ENCODE measurements at places on chromosomes 6 and 20.

DNA sequence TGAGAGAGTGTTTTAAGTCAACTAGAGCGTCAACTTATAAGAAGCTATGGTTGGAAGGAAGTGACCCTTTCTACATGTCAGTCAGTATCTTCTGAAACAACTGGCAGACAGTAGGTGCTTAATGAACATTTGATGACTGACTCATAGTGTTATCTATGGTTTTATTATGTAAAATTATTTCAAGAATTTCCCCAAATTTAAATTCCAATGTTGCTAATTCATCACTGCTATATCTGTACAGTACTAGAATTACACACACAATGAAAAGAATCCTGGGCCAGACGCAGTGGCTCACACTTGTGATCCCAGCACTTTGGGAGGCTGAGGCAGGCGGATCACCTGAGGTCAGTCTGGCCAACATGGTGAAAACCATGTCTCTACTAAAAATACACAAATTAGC, 721.4 kb upstream of the FLRT3 start:
- H3K27ac ChIP-seq, result no peak overlapping the region
- no peak overlapping the region for H3K4me3 ChIP-seq
- H3K4me1 ChIP-seq, result no peaks in the 10 kb centered on the region
- no peak for DNase-seq
- H3K27me3 ChIP-seq, result no peaks in the 10 kb centered on the region
- H3K36me3 ChIP-seq, result no peaks in the 10 kb centered on the region

GRCh38 chr6:70299456-70299855, 3.4 kb downstream of the COL9A1 start:
- no peak overlapping the region for H3K27ac ChIP-seq
- no peak overlapping the region for H3K4me3 ChIP-seq
- no peaks in the 10 kb centered on the region for H3K36me3 ChIP-seq
- no peaks in the 10 kb centered on the region for H3K4me1 ChIP-seq
- no peak for DNase-seq
- no peaks in the 10 kb centered on the region for H3K27me3 ChIP-seq

- no peak overlapping the region for H3K4me3 ChIP-seq
- peaks cover 9% of the 10 kb centered on the region for H3K4me1 ChIP-seq
- no peaks in the 10 kb centered on the region for H3K27me3 ChIP-seq
- no peaks in the 10 kb centered on the region for H3K36me3 ChIP-seq
- DNase-seq, result no peak
These were observed 36.8 kb downstream of the THBS2 start for GRCh38 chr6:169216830-169217229.

DNA sequence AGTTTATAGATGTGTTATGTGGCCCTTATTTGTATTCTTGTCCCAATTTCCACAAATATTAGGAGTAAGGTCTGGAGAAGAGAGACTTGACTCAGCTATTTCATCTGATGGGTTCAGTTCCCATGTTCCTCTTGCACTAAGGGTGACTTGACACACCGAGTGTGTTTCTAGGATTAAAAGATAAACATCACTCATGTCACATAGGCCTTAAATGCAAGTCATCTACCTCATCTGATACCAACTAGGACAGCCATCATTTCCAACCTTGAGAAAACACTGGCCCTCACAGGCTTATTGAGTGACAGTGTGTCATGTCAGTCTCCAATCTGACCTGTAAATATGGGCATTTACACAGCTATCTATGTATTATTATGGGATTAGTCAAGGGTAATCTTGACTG, 53.0 kb upstream of the ADGRF5 start:
- H3K36me3 ChIP-seq, result no peaks in the 10 kb centered on the region
- no peak overlapping the region for H3K27ac ChIP-seq
- H3K4me1 ChIP-seq, result no peaks in the 10 kb centered on the region
- no peak for DNase-seq
- H3K4me3 ChIP-seq, result no peak overlapping the region
- H3K27me3 ChIP-seq, result no peaks in the 10 kb centered on the region

GRCh38 chr6:157397660-157398059, 16.7 kb downstream of the ZDHHC14 start:
- H3K27ac ChIP-seq, result no peak overlapping the region
- H3K36me3 ChIP-seq, result no peaks in the 10 kb centered on the region
- H3K4me1 ChIP-seq, result peaks cover 4% of the 10 kb centered on the region
- no peak for DNase-seq
- H3K27me3 ChIP-seq, result no peaks in the 10 kb centered on the region

DNA sequence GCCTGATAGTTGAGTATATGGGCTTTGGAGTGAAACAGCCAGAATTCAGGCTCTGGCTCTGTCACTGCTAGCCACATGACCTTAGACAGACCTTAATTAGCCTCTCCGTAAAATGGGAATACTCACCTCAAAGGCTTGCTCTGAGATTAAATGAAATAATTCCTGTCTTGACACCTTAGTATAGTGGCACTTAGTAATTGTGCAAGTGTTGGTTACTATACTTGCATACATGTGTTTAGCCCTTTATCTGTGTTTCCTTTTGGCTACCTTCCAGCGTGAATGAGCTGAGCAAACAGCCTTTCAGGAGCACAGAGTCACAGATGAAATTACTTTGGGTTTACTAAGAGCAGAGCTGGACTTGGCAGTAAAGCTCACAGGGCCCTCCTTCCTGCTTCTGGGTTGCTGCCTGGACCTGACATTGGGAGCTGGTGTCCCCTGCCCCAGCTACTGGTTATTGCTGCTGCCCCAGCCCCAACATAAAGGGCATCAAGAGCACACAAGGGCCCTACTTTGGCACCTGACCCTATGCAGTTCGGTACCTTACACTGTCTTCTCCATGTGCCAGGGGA, 32.8 kb downstream of the CD164 start:
- no peaks in the 10 kb centered on the region for H3K27me3 ChIP-seq
- H3K27ac ChIP-seq, result no peak overlapping the region
- no peaks in the 10 kb centered on the region for H3K4me1 ChIP-seq
- DNase-seq, result no peak
- no peak overlapping the region for H3K4me3 ChIP-seq
- peaks cover 5% of the 10 kb centered on the region for H3K36me3 ChIP-seq

DNA sequence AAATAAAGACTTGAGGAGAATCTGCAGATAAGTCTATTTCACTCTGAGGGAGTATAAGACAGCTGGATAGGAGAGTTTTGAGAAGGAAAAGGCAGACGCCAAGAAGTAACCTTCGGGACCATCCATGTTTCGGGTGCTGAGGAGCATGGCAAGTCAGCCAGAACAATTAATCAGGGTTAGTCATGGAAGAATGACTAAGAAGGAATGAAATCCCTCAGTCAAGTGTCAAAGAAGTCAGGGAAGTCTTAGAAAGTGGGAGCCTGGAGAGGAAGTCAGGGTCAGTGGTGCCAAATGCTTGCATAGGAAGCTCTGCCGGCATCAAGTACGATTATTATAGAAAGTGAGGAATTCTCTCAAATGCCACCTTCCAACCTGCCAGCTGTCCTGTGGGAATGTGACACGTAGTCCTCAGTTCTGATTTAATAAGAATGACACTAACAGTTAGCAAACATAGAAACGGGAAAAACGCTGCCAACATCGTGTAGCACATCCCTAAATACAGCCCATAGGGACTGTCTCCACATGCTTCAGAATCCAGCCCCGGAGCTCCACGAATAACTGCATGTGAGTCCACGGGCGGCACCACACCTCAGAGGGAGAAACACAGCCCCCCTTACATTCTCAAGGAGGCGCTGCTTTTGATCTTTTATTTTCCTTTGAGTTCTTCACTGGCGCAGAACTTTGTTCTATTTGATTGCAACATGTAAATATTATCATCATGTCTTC, 602.7 kb downstream of the PRKN start:
- H3K4me1 ChIP-seq, result no peaks in the 10 kb centered on the region
- no peak overlapping the region for H3K27ac ChIP-seq
- H3K27me3 ChIP-seq, result no peaks in the 10 kb centered on the region
- no peak for DNase-seq

DNA sequence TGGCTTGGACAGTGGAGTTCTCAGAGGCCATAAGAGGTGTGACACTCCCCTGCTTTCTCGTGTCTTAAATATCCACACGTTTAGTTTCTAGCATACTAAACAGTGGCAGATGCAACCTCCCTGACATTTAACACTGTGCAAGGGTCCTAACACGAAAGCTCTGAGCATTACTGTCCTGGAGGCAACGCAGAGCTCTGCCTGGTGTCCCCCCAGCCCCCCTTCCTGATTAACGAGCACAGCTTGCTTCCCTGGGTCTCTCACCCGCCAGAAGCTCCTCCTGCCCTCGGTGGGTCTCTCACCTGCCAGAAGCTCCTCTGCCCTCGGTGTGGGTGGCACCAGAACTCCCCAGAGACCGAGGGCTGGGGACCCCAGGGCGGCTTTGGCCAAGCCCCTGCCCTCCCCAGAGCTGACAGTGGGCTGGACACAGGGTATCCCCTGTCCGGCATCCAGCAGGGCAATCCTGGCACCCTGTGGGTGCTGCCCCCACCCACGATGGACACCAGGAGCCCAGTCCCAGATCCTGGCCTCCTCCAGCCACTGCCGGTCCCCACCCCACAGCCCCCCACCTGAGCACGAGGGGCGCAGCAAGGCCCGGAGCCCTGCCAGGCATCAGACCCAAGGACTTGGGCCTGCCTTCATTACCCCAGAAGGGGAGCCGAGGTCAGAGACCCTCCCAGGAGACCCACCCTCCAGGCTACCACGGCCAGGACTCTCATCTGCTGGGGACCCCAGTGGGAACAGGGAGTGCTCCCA, 12.4 kb upstream of the KCNQ2 start:
- H3K36me3 ChIP-seq, result no peaks in the 10 kb centered on the region
- H3K27ac ChIP-seq, result no peak overlapping the region
- H3K27me3 ChIP-seq, result peaks cover 3% of the 10 kb centered on the region
- no peak for DNase-seq
- no peak overlapping the region for H3K4me3 ChIP-seq

DNA sequence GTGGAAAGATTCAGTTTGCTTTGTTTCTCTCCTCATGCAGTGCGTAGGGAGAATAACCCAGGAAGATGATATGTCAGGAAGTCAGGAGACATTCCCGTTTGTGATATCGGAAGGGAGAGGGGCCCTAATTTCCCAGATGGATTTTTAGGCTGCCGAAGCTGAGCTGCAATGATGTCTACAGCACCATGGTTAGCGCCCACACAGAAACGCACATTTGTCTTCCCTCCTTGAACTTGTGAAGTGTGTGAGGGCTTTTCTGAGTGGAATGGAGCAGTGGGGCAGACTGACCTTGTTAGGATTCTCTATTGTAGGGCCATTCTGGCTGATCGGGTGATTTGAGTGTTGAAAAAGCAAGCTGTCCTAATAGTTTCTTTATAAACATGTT, 191.3 kb upstream of the ARG1 start:
- no peaks in the 10 kb centered on the region for H3K36me3 ChIP-seq
- H3K27ac ChIP-seq, result no peak overlapping the region
- no peak for DNase-seq
- H3K4me3 ChIP-seq, result no peak overlapping the region
- H3K27me3 ChIP-seq, result no peaks in the 10 kb centered on the region
- H3K4me1 ChIP-seq, result no peaks in the 10 kb centered on the region

GRCh38 chr6:109237077-109237985, 142.0 kb downstream of the CEP57L1 start:
- H3K27me3 ChIP-seq, result no peaks in the 10 kb centered on the region
- peak; percentile 25 for DNase-seq
- H3K36me3 ChIP-seq, result no peaks in the 10 kb centered on the region
- peak overlapping the region; percentile 76 for H3K27ac ChIP-seq

DNA sequence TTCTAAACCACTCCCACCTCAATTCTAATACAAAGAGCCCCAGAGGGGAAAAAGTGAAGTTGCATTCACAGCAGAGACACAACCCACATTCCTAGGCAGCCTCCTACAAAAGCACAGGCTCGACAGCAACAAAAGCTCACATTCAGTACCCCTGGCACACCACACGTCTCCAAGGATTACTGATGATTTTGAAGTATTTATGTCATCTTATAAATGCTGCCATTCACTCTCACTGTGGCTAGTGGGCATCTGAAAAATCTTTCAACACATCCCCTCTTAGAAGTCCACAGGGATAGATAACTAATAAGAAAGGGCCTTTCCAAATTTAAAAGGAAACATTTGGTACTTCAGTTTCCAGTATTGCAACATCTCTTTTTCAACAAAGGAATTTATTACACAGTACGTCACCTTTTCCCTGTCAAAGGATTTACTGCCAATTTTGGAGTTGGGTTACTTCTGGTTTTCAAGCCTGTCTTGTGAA, 146.7 kb downstream of the TASP1 start:
- H3K4me1 ChIP-seq, result no peaks in the 10 kb centered on the region
- no peaks in the 10 kb centered on the region for H3K36me3 ChIP-seq
- no peak overlapping the region for H3K27ac ChIP-seq
- no peak overlapping the region for H3K4me3 ChIP-seq
- no peak for DNase-seq

DNA sequence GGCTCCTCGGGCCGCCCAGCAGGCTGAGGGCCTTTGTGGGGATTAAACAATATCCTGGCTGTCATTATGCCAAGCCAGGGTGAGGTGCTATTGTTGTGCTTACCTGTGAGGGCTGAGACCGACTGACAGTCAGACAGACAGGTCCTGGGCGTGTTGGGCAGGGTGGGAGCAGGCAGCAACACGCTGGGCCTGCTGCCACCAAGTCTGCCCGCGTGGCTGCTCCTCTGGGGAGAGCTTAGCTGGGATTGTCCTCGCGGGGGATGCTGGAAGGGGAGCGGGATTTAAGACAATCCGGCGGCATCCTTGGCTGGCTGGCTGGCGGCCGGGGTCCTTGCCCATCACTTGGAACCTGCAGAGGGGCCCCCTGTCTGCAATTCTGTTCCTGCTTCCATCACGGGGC, 20.0 kb downstream of the ITPR3 start:
- H3K36me3 ChIP-seq, result no peaks in the 10 kb centered on the region
- DNase-seq, result no peak
- no peak overlapping the region for H3K27ac ChIP-seq

DNA sequence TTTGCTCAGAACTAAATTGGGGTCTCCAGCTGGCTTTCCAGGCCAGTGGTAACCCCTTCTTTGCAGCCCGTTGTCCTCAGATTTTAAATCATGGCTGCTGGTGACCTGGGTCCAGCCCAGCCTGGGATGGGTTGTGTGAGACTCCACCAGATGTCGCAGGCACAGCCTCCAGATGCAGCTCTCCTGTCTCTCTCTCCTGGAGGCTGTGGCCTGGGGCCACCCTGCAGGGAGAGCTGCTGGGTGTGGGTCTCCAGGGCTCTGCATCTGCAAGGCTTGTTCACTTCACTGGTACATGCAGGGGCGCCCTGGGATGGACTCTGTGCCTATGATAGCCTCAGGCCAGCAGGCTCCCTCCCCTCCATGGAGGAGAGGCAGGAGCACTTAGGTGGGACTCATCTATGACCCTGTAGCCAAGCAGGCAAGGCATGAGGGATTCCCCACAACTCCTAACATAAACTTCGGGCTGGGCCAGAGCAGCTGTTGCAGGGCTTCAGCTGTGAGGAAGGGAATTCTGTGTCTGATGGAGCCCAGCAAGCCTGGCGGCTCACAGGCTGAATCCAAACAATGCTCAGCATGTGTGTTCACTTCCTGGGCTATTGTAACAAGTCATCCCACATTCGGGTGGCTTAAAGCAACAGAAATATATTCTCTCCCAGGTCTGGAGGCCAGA, 94.7 kb upstream of the NXT1 start:
- no peak overlapping the region for H3K4me3 ChIP-seq
- no peaks in the 10 kb centered on the region for H3K27me3 ChIP-seq
- H3K27ac ChIP-seq, result no peak overlapping the region
- DNase-seq, result no peak

GRCh38 chr20:23143098-23143497, 57.0 kb upstream of the CD93 start:
- H3K36me3 ChIP-seq, result no peaks in the 10 kb centered on the region
- H3K4me1 ChIP-seq, result peaks cover 19% of the 10 kb centered on the region

- no peaks in the 10 kb centered on the region for H3K27me3 ChIP-seq
- H3K4me1 ChIP-seq, result no peaks in the 10 kb centered on the region
- no peak for DNase-seq
- no peak overlapping the region for H3K27ac ChIP-seq
- H3K4me3 ChIP-seq, result no peak overlapping the region
These were observed 243.8 kb upstream of the IRAK1BP1 start for GRCh38 chr6:78623554-78623953.
